ENCODE measurements at places on chromosomes 6 and 20.

DNA sequence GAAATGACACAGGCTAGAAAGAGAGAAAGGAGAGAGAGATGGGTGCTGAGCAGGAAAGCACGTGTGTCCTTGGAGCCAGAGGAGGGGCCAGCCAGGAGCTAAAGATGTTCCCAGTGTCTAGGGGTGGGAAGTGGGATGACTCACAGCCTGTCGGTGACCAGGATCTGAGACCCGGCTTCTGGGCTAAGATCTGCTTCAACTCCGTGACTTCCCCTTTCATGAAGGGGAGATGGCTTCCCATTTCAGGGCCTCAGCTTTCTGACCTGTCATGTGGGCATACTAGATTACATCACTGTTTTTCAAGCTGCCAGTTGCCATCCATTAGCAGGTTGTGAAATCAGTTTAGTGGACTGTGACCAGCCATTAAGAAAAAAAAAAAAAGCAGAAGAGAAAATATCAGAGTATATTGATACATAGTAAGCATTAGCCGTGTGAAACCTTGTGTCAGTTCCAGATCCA, 5.4 kb downstream of the TGM3 start:
- no peak for DNase-seq

DNA sequence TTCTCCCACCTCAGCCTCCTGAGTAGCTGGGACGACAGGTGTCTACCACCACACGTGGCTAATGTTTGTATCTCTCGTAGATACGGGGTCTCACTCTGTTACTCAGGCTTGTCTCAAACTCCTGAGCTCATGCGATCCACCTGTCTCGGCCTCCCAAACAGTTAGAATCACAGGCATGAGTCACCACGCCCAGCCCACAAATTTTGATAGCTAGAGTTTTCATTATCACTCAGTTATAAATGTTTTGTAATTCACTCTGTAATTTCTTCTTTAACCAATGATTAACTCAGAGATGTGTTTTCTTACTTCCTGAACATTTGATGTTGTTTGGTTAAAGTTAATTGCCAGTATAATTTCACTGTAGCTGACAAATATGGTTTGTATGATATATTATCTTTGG, 249.3 kb downstream of the SMOC2 start:
- DNase-seq = no peak

DNA sequence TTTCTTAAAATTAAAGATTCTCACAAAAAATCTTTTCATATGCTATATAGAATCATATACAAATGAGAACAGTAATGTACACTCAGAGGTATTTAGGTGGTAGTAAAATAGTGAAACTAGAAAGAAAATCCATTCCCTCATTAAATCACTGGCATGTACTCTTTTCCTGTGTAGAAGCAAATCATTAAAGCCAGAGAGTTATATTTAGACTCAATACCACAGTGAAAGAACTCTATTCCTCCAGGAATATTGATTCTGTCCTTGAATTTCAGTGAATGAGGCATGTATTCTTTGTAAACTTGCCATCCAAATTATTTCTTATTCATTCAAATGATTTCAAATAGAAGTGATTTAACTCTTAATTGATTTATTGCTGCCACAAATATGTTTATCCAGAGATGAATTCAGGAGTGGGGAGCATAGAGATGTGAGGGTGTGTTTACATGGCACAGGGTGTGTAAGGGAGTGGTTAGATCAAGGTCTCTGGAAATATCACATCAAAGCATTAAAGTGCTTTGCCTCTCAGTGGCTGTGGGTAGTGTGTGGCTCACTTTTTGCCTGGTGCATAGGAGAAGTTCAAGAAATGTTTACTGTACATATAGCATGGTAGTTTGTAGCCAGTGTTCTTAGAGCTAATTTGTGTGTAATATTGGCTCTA, 141.2 kb downstream of the FAM83B start:
- DNase-seq = no peak

- no peak for DNase-seq
These were observed 23.8 kb downstream of the LY86 start for GRCh38 chr6:6612308-6612707.

- DNase-seq = no peak
These were observed 295.7 kb downstream of the CDC5L start for GRCh38 chr6:44682987-44683779.

- DNase-seq = no peak
These were observed 129.0 kb downstream of the SOX4 start for GRCh38 chr6:21722510-21722909.

DNA sequence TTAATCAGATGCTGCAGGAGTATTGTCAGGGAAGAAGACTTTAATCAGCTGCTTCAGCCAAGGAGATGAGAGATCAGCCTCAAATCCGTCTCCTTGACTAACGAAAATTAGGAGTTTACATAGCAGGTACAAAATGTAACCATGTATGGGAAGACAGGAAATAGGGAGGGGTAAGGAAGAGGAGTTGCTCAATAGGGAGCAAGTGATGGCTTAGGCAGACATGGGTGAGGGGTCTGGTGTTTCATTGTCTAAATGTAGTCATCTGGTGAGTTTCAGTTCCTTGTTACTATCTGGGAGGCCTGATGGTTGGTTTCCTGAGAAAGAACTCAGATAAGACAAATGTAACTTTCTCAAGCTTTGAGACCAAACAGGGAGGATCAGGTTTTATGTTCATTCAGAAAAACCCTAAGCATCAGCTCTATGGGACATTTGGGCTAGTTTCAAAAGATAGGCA, 217.3 kb upstream of the SULF2 start:
- DNase-seq = no peak

DNA sequence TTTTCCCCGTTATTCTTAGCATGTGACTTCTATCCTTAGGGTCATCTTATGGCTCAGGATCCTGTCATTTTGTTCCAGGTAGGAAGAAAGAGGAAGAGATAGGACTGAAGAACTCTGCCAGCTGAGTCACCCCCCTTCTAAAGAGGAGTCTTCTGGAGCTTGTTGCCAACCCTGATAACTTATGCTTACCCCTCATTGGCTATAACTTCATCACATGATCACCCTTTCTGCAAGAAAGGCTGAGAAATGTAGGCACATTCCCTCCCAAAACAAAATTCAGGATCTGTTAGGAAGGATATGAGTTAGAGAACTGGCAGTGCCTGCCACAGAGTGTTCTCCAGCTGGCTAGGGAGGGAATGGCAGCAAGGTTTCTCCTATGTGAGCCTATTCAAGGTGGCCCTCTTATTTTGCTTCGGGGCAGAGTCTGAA, 35.6 kb downstream of the ARFGEF2 start:
- no peak for DNase-seq

DNA sequence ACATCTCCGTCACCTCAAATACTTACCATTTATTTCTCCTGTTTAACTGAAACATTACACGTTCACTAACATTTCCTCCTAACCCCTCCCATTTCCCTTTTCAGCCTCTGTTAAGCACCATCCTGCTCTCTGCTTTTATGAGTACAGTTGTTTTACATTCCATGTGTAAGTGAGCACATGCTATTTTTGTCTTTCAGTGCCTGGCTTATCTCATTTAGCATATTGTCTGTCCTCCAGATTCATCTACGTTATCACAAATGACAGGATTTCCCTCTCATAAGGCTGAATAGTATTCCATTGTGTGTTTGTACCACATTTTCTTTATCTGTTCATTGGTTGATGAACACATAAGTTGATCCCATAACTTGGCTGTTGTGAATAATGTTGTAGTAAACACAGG, 22.7 kb downstream of the TAF11 start:
- DNase-seq = no peak

GRCh38 chr6:139472351-139473015, 98.0 kb upstream of the CITED2 start:
- peak; percentile 63 for DNase-seq
